Activated CD8-positive, alpha-beta T cell treated with anti-CD3 and anti-CD28 coated beads for 36 hours (primary cell): ENCODE measurements at places on chromosomes 4 and X.

DNA sequence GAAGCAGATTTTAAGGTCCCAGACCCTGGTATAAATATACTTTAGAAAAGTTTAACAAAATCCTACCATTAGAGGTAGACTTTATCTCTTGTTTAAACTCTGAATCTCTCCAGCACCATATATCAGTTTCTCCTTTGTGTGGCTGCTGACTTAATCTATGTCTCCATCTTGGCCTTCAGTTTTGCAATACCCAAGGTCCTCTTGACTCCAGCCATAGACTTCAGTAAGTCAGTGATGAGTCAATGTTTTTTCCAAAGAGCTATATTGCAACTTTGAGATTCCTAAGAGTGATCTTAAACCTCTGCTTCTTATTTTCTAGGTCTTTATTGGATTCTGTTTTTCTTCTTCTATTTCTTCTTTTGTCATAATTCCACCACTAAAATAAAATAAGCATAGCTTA, 50.8 kb upstream of the ADGRL3 start:
- no peak for DNase-seq

DNA sequence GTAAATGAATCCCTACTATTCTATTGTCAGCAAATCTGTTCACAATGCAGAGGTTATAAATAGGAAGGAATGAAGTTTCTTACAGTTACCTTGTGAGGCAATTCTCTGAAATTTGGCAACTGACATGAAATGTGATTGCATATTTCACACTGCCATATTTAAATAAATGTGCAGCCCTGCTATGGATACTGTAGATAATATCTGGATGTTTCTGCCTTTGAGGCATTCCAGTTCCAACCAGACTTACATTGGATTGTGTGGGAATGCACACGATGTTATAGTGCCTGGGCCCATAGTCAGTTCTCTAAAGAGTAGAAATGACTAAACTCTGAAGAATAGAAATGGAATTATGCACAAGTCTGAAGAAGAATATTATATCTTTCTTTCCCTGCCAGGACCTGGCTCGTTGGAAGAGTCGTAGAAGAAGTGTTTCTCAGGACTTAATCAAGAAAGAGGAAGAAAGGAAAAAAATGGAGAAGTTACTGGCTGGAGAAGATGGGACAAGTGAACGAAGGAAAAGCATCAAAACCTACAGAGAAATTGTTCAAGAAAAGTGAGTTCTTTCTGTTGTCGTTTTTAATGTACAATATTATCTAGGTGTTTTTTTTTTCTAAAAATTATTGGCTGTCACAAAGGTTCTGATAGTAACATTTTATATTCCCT, 102.7 kb downstream of the PHOX2B start:
- no peak for DNase-seq

DNA sequence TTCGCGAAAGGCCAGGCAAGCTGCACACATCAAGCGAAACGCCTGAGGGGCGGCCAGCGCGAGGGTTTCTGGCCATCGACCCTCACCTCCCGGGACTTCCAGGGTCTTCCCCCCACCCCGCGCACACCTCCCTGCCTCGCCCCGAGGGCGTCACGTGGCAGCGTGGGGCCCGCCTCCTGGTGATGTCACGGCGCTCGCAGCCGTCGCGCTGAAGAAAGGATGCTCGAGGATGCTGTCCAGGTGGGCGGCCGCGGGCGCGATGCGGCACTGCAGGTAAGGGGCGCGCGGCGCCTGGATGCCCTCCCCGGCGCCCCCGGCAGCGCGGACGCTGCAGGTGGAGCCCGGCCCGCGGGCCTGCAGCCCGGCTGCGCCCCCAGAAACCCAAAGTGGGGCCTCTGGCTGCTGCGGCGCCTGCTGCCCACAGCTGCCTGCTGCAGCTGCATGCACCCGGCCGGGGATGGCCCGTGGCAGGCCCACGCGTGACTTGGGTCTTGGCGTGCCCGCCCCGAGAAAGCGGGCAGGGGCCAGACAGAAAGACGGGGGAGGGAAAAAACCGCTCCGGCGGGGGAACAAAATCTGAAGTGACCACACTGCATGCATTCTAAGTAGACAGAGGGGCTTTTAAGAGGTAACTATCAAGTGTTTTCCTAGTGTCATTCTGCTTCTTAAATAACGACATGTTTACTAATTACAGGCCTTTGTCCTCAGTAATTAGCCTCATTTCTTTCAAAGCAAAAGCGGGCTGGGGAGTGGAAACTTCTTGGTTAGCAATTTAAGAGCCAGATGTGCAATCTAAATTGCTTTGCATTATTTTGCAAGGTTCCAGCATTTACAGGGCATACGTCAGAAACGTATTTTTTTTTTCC, 1.7 kb downstream of the CLCN4 start:
- DNase-seq, result peak; percentile 22

GRCh38 chrX:104195013-104195412, 28.8 kb downstream of the FAM199X start:
- DNase-seq, result no peak

DNA sequence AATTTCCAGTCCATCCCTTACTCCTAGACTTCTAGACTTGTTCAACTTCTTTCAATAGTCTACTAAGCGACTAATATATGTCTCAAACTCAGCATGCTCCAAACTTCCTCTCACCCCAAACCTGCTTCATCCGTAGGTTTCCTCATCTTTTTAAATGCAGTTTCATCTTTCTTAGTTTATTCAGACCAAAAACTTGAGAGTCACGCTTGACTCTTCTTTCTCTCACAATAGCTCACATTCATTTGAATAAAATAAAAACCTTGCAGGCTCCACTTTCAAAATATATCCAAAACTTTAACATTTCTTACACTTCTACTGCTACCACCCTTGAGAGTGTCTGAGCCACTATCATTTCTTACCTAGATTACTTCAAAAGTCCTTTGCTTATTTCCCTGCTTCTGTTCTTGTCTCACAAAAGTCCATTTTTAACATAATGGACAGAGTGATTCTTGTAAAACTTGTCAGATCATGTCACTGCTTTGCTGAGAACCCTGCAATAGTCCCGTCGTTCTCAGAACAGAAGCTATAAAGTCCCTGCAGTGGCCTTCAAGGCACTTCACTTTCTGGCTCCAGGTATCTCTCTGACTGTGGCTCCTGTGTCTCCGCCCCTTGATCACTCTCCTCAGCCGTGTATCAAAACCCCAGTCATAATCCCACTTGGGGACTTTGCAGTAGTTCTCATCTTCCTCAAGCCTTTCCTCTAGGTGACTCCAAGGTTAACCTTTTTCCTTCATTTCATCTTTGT, 167.6 kb downstream of the ARHGAP24 start:
- DNase-seq, result no peak

DNA sequence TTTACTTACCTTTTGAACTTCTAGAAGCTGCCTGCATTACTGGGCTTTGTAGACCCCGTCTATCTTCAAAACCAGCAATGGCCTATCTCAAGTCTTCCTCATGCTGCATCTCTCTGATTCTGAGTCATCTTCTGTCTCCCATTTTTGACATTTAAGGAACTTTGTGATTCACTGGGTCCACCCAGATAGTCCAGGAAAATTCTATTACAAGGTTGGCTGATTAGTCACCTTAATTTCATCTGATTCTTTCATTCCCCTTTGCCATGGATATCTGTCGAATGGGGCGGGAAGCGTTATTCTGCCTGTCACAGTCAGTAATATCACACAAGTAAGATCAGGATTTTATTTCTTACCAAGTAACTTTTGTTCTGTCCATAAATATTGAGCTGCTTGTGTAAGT, 618.0 kb downstream of the CCSER1 start:
- no peak for DNase-seq

- no peak for DNase-seq
Measured at GRCh38 chr4:28772066-28772465, 1911.4 kb downstream of the STIM2 start.
